ENCODE measurements at places on chromosomes 16 and 17.

- DNase-seq = no peak
Measured at GRCh38 chr16:27113341-27113841, 46.7 kb downstream of the C16orf82 start.

DNA sequence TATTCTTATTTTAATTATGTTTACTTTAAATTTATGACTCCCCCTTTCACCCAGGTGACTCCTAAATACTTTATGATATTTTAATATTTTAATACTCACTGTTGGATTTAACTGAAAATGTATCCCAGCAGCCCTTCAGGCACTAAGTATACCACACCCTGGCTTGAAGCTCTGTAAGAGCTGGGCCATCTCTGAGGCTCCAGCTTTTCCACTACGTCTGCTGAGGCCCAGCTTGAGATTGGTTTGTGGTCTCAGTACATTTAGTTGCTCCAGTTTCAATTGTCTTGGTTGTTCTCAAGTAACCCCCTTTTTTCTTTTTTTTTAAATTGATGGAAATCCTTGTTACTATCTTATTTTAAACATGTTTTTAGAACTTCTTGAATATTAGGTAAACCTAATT is 27.0 kb upstream of the CAPNS2 start:
- DNase-seq = no peak

GRCh38 chr16:50282010-50282538 is 15.7 kb downstream of the ADCY7 start:
- DNase-seq = no peak

DNA sequence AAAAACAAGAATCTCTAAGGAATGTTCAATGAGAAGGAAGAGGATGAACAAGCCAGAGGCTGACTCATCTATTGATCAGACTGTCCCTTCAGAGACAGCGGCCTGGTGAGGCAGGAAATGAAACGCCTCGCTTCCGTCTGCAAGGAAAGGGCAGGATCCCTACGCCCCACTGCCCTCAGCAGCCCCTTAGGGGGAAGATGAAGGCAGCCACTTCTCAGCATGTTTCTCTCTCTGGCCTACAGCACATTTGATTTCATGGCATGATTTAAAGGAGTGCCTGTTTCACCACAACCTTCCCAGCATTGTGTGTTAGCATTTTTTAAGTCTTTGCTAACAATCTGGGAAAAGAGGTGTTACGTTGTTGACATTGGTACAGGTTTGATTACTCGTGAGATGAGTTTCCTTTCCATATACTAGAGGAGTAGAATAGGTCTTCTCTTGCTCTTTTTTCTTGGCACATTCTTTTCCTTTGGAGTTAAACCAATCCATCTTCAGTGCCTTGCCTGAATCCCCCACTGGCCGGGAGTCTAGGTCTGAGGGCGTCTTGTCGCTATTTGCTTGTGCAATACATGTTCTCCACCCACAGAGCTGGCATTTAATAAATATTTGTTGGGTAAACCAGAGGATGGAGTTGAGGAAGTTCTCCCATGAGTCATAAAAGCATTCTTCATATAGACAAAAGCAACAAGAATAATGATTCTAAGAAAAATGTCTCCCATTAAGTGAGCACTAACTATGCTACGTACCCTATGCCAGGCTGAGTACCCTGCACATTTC is 47.4 kb downstream of the RBFOX3 start:
- no peak for DNase-seq

DNA sequence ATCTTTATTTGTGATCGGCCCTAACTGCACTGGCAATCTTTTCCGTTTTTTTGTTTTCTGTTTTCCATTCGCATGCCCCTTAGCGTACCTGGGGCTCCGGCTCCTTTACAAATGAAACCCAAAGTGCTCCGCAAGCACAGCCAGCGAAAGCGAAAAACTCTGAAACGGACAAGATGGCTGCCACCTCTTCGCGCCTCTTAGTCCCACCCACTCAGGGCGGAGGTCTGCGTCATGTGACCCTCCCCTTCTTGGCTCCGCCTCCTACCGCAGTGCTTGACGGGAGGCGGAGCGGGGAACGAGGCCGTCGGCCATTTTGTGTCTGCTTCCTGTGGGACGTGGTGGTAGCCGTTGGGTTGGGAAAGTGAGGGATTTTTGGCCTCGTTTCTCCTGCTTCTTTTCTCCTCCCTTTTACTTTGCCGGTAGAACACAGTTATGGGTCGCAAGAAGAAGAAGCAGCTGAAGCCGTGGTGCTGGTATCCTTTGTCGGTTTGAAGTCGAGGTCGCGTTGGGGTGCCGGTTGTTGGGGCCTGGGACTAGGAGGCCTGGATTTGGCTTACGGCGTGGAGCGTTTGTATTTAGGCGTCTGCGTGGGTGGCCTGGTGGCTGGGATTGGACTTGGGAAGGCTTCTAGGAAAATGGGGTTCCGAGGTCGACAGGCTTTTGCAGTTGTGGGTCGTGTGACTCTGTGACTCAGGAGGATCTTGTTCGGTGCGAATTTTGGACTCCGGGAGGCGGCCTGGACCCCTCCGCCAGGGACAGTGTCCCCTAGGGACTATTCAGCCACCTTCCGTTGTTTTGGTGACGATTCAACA is at the start of gene ZNF207:
ZNF207 (plus strand) TSS at position 304 of the 812 bp plus-strand sequence; CDS start at position 433, 129 bp downstream.
- DNase-seq = peak; percentile 95

DNA sequence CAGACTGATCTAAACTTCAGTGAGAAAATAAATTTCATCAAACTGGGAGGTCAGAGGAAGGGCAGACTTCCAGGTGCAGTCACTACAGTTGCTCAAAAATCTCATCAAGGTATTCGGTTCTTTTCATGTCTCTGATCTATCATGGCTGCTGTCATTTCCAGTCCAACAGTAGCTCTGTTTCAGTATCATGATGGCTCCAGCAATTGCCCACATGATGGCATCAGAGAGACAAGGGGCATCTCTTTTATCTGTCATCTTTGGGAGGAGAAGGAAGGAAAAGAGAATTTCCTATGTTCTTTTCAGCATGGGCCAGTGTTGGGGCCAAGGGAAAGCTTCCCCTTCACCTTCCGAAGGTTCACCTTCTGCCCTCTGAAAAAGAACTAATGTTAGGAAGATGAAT is 504.9 kb upstream of the HSBP1 start:
- DNase-seq = no peak

DNA sequence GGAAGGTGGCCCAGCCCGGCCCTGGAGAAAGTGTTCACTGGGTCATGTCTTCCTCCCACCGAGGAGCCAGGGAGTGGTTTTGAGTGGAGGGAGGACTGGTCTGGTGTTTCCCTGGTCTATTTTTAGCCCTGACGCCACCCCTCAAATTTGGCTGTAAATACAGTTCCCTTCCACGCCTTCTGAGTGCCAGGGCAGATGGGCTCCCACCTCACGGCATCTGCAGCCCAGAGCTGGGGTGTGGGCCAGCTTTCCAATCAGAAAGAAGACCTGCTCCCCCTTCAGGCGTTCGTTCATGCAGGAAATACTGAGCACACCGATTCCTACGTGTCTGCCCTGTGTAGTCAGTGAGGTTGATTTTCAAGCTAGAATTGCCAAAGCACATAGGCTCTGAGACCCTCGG is 53.7 kb downstream of the SNX20 start:
- no peak for DNase-seq

DNA sequence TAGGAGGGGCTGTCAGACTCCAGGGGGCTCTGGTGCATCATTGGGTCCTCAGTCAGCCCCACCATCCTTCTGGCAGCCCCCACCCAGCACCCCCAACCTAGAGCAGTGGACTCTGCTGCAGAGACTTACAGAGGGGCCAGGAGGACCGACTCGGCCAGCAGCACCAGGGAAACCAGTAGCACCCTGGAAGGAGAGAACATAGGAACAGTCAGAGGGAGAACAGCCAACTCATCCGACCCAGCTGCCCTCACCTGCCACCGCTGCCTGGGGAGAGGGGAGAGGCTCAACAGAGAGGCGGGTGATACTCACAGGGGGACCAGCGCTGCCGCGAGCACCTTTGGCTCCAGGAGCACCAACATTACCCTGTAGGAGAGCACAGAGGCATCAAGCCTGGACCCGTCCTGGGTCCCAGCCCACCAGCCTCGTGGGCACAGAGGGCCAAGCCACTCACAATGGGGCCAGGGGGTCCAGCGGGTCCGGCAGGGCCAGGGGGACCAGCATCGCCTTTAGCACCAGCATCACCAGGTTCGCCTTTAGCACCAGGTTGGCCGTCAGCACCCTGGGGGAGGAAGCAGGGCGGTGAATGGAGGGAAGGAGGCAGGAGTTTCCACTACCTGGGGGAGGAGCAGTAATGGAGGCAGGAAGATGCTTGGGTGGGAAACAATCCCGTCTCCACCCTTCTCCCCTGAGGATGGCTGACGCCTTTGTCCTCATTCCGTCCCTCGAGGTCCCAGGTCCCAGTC is 11.7 kb downstream of the COL1A1 start:
- DNase-seq = no peak

- DNase-seq = no peak
Measured at GRCh38 chr16:77553130-77553529, 118.3 kb upstream of the ADAMTS18 start.

- DNase-seq = no peak
Measured at GRCh38 chr17:73541111-73541510, 103.1 kb downstream of the SDK2 start.

DNA sequence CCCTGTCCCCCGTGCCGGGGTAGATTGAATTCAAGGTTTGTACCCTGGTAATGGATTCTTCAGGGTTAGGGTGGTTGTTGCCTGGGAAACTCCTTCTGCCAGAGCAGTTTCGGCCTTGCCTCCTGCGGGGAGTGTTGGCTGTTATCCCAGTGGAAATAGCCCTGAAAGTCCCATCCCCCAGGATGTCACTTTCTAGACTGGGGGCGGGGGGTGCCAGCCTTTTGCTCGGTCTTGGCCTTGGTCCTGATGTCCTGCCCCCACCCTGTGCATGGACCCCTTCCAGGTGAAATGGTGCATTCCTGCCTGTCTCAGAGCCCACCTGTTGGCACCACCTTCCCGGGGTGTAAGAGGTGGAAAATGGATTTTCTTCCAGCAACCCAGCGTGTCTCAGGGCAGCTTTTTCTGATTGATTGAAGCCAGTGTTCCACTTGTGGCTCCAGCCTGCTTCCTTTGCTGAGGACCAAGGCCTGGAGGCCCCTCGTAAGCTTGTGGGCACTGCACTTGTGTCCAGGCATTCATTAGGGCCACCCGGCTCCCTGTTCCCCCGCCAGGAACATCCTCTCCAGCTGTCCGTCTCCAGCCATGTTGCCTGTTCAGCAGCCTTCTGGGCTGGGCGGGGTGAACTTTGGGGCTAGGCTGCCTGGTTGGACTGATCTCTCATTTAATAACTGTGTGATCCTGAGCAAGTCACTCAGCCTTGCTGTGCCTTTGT is 25.6 kb downstream of the MGAT5B start:
- DNase-seq = no peak

DNA sequence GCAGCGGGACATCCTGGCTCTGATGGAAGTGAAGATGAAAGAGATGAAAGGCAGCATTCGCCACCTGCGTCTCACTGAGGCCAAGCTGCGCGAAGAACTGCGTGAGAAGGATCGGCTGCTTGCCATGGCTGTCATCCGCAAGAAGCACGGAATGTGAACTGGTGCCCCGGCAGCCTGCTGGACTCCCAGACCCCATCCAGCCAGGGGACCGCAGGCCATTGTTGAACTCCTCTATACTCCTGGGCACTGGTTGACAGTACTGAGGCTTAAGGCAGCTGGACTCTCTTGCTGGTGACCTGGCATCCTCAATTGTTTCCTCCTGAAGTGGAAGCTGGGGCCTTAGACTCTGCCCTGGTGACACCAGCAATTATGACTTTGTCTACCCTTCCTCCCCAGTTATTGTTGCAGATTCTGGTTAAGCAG is 1.2 kb downstream of the THAP11 start:
- DNase-seq = no peak

DNA sequence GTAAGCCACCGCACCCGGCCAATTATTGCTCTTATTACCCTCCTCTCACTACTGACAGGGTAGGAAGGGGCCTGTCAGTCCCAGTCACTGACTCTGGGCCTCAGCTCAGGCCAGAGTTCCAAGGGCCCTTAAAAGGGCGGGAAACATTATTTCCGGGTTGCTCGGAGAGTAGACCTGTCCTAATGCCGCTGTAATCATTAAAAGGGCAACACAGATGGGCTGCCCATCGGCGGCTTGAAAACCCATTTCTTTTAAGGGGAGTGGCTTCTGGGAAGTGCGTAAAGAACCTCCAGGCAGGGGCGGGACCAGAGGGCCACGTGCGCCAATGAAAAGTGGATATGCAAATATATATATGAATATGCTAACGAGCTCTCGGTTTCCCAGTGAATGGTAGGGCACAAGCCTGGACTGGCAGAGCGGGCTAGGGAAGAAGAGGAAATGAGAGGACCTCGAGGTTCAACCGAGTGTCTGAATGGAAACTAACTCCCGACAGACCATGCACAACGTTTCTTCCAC is 26.6 kb downstream of the PIPOX start:
- no peak for DNase-seq

DNA sequence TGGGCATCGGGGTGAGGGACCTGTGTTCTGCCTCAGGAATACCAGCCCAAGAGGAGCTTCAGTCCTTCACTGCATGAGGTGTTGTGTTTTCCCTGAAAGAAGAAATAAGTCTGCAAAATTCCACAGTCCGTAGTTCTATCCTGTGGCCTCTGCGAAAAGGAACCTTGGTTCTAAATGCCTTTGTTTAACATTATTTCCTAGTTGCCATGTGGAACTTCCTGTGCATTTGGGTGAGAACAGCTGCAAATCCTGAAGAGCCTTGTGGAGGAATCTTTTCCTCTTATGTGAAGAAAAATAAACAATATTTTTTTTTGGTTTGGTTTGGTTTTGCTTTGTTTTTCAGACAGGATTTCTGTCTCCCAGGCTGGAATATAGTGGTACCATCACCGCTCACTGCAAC is 9.8 kb downstream of the PSKH1 start:
- DNase-seq = no peak

- DNase-seq = no peak
Measured at GRCh38 chr17:16086957-16087356, 87.3 kb downstream of the TTC19 start.

GRCh38 chr16:77679391-77679790 is 42.9 kb upstream of the NUDT7 start:
- DNase-seq = no peak

GRCh38 chr17:73798111-73798748 is 154.0 kb upstream of the SDK2 start:
- no peak for DNase-seq

- no peak for DNase-seq
Measured at GRCh38 chr16:86002178-86002900, 103.4 kb downstream of the IRF8 start.

- DNase-seq = no peak
Measured at GRCh38 chr16:65559846-65560245, 438.0 kb upstream of the CDH11 start.

DNA sequence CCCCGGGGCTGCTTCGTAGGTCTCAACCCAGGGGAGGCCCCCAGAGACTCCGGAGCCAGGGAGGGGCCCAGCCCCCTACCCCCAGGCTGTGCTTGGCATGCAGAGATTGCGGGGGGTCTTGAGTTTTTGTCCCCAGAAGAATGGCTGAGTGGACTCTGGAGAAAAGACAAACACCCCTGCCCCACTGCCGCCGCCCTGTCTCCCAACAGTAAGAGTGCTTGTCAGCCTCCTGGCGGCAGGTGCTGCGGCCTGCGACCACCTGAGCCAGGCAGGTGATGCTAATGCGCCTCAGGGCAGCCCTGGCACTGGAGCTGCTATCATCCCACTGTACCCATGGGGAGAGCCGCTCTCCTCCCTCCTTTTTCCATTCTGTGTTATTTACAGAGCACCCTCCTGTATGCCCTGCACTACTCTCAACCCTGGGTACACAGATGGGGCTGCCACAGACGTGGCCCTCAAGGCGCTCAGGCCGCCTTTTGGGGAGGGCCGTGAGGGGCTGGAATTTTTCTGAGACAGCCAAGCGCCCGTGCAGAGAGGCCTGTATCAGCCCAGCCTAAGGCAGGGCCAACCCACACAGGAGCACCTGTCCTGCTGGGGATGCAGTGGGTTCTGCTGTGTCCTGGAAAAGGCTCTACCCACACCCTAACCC is 2.6 kb upstream of the IL17C start:
- DNase-seq = no peak

GRCh38 chr17:60139438-60140285 is 10.1 kb upstream of the CA4 start:
- peak; percentile 63 for DNase-seq

Measured in renal cortex interstitium (tissue), 15 donors.